ENCODE measurements at places on chromosomes 4 and X.
A peak's percentile ranks its signal among the peaks of the same experiment; 100 is the strongest.

- DNase-seq, result no peak
Observed at GRCh38 chr4:155591738-155592143, 74.9 kb upstream of the GUCY1A1 start.

DNA sequence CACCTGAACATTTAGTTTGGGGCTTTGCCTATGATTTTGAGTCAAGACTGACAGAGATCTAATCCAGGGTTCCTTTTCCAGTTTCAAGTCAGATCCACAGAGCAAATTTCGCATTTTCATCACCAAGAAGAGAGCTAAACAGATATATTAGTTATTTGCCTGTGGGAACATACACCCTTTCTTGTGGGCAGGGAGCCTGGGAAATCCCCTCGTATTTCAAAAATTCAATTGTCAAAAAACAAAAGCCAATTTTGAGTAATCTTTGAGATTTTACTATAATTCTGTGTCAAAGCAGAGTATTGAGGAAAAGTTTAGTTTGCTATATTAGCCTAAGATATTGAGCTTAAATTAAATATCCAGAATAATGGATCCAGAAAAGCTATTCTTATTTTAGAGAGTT is 56.6 kb downstream of the AFM start:
- no peak for DNase-seq

- DNase-seq, result no peak
Observed at GRCh38 chr4:153233761-153234371, 29.6 kb downstream of the TRIM2 start.

- no peak for DNase-seq
Observed at GRCh38 chr4:138003248-138003647, 238.9 kb downstream of the SLC7A11 start.

DNA sequence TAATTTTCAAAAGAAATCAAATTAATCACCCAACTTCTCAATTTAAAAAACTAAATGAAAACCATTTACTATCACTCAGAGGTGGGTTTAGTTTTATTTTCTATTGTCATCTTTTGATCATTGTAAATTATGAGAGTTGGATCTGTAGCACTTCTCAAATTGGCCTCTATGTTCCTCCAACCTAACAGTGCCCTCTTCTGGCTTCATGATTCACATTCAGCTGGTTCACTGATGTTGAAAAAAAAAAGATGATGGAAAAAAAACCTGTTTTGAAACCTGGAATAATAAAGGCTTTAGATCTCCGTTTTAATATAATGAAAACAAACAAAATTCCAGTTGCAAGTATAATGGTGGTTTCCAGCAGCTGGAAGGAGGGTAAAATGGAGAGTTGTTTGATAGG is 2.4 kb upstream of the NBDY start:
- peak; percentile 53 for DNase-seq

DNA sequence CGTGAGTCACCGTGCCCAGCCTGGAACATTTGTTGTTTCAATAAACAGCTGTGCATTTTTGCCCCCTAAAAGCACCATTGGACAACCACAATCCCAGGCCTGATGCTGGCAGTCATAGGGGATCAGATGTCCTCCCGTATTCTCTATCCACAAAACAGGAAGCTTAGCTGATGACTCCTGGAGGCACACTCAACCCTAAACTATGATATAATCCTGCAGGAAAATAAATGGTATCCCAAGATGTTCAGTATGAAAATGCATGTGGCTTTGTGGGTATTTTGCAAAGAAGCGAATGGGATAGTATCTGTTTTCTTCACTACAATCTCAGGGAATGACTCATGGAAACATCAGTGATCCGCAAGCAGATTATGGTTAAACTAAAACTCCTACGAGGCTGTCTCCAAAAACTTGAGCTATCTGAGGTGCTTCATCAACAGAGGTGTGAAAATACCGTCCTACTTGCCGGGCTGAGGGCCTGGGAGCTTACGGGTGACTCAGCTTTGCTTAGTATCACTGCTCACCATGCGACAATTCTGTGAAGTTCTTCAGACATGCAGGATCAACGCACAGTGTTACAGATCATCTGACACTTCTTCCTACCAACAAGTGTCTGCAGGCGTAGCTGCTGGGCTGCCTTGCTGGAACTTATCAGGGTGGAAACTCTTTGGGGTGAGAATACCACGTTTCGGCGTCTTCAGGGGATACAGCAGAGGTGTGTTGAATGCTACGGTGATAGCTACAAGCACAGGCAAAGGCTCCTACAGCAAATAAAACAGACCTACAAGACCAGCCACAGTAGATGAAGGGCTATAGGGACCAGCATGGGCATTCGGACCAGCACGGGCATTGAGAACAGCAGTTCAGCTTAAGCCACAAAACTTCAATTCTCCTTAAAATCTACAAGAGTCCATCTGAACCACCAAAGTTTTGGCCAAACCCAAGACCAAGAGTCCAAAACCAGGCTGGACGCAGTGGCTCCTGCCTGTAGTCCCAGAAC is 148.5 kb downstream of the DHRSX start:
- DNase-seq, result no peak

GRCh38 chr4:187160486-187160885 is 436.8 kb upstream of the FAT1 start:
- DNase-seq, result no peak

GRCh38 chr4:170853422-170854021 is 763.8 kb upstream of the AADAT start:
- DNase-seq, result no peak

- DNase-seq, result no peak
Observed at GRCh38 chrX:36575670-36576069, 432.5 kb upstream of the FAM47C start.

DNA sequence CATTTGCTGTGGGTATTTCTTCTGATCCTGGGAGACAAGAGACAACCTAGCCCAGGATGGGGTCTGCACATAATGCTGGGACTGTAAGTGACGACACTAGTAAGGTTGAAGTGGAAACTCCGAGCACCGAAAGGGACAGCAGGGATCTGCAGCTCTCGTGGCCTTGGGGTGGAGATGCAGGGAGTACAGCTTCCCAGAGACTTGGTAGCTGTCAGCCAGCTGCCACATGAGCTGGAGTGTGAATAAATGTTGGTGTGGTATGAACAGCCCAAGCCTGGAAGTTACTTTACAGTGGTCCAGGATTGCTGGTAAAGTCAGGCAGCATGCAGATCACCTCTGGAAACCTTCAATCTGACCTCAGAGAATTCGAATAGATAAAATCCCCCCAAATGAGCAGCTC is 97.6 kb downstream of the FAM193A start:
- DNase-seq, result no peak
